Stimulated activated CD8-positive, alpha-beta memory T cell treated with anti-CD3 and anti-CD28 coated beads, Interleukin-7, amount 100 ng/mL, for 1 hour (primary cell): ENCODE measurements at places on chromosomes 3 and 15.

DNA sequence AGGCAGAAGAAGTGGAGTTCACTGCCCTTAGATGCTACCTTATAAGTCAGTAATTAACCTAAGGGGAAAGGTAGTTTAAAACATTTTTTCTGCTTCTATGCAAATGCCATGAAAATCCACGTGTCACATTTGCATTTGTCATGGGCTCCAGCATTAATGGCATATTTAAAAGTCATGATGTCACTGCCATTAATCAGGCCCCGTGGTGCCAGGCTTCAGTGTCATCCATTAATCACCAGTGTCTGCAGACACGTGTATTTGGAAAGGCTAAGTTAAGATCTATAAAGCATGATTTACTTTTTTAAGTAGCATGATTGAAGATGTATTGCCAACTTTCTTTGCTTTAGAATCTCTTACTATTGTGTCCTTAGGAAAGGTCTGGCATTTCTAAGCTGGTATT, 857.8 kb downstream of the TUSC7 start:
- no peak for DNase-seq

- no peak for DNase-seq
Observed at GRCh38 chr3:66029014-66029413, 9.7 kb downstream of the MAGI1 start.

- no peak for DNase-seq
Observed at GRCh38 chr3:34988296-34988695, 651.0 kb upstream of the ARPP21 start.

DNA sequence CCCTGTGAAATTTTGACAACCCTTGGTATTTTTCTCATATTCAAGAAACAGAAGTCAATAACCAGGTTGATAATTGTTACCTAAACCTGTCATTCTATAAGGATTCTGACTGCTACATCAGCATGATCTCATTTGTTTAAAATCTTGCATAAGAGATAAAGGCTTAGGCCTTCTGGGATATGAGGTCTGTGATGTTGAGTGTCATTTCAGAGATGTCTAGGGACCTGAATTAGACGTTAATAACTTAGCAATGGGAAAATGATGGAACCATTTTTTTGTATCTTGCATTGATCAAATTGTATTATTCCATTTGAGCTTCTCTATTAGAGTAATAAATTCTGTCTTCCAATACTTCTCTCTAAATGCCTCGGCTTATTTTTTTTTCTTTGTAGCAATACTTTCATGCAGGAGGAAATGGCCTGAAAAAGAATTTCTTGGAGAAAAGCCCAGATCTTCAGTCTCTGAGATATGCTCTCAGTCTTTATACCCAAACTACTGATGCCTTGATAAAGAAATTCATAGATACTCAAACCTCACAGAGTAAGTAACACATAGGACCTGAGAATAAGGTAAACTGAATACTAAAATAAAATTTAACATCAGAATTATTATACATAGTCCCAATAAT, 589.3 kb downstream of the UNC13C start:
- no peak for DNase-seq
